Aorta (tissue), 5 donors: ENCODE measurements at places on chromosomes 6 and 20.

- DNase-seq = no peak
Measured at GRCh38 chr6:136719280-136720044, 72.8 kb downstream of the MAP3K5 start.

GRCh38 chr6:41579088-41579610, 33.0 kb downstream of the FOXP4 start:
- DNase-seq = no peak

DNA sequence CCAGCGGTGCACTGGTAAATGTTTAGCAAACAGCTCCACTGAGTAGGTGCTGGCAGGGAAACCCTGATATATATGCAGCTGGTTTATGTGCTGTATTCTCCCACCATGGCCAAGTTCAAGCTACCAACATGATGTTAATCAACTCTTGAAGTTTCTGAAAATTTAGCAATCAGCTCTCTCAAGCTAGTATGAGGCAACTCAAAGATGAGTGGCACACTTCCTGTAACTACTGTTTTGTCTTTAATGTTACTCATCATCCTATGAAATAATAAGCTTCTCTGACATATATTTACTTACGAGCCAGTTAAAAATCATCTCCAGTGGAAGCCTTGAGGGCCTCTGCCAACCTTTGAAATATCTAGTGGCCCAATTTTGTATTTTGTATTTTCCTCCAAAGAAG, 54.7 kb downstream of the TRMT6 start:
- no peak for DNase-seq

DNA sequence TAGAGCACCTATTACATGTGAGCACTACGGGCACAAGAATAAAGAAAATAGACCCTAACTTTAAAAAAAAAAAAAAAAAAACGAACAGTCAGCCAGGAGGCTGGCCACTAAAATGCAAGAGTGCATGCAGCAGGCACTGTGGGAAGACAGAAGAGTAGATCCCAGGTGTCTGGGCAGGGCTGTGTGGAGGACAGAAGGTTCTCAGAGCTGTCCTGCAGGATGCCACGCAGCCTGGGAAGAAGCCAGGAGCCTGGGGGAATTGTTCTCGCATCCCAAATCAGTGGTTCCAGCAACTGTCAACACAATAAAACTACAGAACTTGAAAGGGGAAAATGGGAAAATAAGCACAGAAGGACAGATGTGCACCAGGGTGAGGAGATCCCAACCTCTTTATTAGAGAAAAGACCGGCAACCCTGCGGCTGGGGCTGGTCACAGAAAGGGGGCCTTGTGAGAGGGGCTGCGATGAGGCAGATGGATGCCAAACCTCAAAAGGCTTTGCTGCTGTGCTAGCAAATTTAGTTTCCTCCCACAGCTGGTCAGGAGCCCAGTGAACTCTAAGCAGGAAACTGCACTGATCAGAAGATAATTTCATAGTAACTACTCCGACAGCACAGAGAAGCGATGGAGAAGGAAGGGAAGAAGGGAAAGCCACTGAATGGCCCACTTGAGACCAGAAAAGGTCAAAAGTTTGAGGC, 30.9 kb downstream of the MAP3K5 start:
- DNase-seq = no peak

DNA sequence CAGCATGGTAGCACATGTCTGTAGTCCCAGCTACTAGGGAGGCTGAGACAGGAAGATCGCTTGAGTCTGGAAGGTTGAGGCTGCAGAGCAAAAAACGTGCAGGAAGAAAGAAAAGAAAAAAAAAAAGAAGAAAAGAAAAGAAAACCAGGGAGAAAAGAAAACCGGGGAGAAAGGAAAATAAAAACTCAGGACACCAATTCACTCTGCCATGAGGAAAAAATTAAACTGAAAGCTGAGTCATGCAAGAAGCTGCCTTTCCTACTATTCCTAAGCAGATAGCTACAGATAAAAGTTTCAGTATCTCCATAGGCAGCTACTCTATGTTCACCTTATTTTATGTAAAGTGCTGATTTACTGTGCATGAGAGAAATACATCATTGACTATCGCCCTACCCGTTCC, 10.5 kb downstream of the PTGIS start:
- no peak for DNase-seq

DNA sequence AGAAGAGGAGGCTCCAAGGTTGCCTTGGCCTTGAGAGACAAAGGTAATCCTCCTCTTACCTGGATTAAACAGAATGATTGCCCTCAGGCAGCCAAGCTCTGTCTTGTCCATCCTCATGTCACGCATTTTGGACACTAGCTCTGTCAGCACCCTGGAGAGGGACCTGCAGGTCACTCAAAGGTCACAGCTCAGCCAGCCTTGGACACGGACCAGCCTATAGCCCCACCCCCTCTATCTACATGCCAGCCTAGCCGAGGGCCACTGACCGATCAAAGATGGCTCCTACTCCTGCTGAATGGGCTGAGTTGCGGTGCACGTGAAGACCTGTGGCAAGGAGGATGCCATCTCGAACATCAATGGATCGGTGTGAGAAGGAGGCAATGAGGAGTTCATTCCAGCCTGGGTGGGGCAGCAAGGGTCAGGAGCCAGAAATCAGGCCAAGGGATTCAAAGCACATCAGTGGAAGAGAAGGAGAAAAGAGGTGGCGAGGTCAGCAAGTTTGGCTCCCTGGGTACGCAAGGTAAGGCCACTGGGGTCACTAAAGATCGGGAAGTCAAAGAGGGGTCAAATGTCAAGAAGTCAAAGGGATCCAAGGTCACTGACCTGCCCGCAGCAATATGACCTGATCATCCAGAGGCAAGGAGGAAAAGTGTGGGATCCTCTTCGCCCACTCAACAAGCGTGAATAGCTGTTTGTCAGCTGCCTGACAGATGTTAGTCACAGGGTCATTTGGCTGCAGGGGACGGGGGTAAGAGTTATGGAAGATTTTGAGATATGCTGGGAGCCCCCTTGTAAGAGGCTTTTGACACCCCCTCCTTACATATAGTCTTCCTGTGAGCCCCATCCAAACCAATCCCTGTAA, 3.3 kb upstream of the COL11A2 start:
- peak; percentile 11 for DNase-seq

GRCh38 chr6:167140589-167141474, 16.9 kb downstream of the GPR31 start:
- DNase-seq = no peak

- DNase-seq = no peak
Measured at GRCh38 chr6:36793296-36793912, 45.8 kb downstream of the CPNE5 start.

DNA sequence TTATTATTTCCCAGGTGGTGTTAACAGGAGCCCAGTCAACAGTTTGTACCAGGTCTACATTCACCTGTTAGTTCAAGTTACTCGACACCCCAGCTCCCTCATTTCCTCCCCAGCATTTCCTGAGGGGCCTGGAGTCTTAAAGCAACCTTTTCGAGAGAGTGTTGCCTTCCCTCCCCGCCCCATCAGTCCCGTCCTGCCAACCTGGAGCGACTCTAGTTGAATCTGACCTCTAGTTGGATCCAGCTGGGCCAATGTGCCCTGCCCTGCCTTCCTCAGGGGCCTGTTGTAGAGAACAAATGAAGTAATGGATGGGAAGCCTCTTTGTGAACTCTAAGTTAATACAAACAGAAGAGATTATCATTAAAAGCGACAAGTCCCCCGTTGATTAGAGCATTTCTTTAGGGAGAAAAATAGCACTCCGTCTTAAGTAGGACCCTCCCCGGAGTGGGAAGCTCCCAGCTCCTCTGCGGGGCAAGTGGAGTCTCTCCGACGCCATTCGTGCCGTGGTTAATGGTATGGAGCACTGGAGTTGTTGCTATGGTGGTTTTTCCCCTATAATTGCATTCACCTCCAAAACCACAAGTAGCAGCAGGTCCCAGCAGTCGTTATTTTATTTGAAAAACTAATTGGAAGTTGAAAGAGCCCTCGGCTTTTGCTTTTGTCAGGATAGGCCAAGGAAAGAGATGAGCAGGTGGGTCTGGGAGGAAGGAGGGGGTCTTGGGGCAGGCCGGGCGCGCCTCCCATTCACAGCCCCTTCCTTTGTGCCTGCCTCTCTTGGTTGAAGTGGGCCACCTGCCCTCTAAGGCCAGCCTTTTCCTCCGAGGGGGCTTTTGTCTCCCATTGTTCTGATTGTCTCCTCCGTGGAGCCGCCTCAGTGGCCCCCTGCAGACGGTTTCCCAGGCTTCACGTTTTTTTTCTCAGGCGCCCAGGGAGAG, 16.1 kb downstream of the GHRH start:
- no peak for DNase-seq

DNA sequence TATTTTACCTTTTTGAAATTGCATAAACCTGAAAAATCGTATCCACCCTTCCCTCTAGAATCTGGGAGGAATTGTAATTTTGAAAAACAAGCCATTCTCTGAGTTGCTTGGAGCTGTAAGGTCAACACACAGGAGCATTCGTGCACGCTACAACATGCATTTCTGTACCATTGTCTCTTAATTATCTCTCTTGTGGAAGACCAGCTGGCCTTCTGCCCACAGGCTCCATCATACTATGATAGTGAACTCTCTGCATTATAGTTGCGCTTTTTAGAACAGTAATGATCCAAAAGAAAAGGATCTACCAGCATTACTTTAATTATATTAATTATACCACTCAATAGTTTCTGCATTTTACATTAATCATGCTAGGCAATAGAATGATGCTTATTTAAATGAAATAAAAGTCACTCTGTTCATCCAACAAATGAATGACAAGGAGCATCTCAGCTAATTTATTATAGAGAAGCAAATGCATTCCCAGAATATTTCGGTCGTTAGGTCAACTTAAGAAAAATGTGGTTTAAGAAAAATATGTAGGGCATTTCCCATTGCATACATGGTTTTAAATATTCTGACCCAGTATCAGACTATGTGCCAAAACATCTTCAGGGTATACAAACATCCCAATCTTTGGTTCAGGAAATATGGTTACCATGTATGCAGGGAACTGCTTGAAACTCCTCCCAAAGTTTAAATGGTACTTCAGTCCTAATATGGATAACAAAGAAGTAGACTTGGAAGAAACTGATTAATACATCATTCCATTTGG, 263.5 kb downstream of the TFAP2A start:
- DNase-seq = no peak

DNA sequence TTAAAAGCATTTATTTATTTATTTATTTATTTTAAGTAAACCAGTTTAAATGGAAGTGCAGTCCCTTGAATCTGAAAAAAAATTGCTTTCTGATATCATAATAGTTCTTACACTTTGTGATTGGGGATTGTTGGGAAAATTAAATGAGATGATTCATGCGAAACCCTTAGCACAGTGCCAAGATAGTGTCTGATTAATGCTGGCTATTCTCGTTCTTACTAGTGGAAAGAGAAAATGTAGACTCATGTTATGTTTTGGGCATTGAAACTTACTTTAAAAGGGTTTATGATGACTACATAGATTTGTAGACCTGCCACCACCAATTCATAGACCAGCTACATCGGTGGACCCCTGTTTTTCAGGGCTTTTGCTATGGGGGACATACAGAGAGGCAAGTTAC, 229.2 kb upstream of the ZFP64 start:
- DNase-seq = no peak

DNA sequence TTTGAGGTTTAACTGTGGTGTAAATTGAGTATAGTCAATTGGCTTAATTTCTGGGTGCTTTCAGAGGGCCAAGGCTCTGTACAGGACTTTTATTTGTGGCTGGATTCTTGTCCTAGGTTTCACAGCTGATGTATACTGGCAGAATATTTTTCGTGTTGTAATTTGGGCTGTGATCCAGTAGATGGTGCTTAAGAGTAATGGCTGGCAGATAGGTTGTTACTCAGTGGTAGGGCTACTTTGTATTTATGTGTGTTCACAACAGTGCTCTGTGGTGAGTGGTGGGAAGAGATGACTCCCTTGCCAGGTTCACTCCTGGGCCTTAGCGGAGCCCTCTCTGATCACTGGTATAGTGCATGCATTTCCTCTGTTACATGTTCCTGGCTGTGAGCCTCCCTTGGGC, 34.5 kb upstream of the FERMT1 start:
- no peak for DNase-seq

- DNase-seq = no peak
Measured at GRCh38 chr6:17276766-17277165, 4.4 kb upstream of the RBM24 start.

DNA sequence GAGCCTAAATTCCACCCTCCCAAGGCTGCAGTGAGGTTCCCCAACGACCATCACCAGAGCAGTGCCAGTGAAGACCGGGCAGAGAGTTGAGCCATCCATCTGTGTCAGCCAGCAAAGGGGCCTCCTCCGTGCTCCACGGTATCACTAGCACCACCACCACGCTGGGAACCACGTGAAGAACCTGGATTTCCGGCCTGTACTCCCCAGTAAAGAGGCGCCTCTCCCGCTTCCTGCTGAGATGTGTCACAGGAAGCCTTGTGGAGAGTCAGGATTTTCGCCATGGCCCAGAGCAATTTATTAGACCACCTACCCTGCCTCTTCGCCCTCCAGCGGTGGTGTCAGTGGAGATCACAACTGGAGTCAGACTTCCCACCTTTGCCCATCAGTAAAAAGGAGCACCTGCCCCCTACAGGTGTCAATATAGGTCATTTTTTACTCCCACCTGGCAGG, 28.8 kb downstream of the CPXM1 start:
- no peak for DNase-seq
